ENCODE measurements at places on chromosomes 5 and 9.

GRCh38 chr9:122477826-122478225 lies at the start of gene OR1J1:
Gene OR1J1 (minus strand): TSS chr9:122477926. CDS start chr9:122477926, 0 bp downstream.
- no peak for DNase-seq

- DNase-seq, result no peak
Observed at GRCh38 chr5:102766295-102767090, 11.4 kb downstream of the PAM start.

- no peak for DNase-seq
Observed at GRCh38 chr5:144710637-144711036, 540.0 kb downstream of the KCTD16 start.

GRCh38 chr9:27925815-27926214 lies 352.5 kb upstream of the C9orf72 start:
- DNase-seq, result no peak

DNA sequence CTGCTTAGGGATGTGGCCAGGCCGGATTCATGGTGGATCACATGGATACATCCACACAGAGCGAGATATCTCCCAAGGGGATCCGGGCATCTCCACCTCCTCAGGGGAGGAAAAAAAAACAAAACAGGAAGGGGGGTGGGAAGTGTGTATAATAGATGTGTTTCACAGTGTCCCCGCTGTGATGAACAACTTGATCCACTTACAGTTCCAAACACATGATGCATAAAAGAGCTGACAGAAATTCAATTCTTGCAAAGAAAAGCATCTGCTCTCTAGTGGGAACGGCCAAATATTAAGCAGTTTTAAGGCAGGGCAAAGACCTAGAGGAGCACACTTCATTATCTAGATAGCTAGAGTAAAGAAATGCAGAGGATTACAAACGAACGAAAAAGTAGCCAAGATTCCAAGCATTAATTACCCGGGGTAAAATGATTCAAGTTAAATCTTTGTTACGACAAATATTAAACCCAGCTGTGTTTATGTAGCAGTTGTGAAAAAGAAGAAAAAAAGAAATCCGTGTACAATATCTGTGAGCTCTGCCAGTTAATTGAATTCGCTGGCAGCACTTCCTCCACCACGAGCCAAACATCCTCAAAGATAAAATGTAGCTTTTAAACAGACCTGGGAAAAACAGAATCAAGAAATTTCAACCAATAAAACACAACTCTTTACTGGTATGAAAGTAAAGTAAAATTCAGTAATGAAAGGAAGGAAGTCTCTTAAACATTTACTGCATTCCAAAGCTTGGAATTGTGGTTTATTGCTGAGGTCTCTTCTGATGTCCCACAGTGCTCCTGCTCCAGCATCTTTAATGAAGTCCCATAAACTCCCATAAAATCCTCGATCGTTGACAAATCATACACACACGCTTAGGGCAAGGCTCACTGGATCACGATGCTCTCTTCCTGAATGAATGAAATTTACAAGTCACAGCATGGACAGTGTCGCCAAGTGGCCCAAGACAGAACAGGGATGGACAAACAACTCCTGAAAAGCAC lies 213.0 kb downstream of the CRB2 start:
- no peak for DNase-seq

DNA sequence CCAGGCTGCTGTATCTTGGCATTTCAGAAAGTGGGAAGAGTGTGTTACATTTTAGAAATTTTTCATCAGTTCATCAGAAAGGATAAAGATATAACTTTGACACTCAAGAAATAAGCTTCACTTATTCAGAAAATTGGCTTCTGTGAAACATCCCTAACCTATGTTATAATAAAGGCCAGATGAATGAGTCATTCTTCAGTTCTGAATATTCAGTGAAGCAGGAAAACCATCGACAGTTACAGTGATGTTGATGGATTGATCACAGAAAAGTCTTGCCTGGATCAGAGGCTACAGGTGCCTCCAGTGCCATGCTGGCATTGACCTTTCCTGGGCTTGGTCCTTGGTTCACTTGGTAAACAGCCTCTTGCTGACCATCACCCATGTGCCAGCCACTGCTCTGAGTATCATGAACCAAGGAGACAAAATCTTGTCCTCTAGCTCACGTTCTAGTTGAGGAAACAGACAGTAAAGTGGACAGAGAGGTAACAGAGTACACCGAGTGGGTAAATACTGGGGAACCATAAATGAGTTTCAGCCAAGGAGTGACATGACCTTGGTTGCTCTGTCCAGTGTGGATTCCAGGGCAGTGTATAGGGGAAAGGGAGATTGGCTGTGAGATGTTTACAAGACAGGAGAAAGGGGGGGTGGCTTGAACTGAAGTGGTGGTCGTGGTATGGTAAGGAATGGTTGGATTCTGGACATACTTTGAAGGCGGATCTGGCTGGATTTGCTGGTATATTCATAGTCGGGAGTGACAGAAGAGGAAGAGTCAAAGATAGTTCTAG lies 98.6 kb downstream of the AMBP start:
- no peak for DNase-seq

GRCh38 chr5:154103233-154103632 lies 64.5 kb downstream of the MFAP3 start:
- DNase-seq, result no peak

DNA sequence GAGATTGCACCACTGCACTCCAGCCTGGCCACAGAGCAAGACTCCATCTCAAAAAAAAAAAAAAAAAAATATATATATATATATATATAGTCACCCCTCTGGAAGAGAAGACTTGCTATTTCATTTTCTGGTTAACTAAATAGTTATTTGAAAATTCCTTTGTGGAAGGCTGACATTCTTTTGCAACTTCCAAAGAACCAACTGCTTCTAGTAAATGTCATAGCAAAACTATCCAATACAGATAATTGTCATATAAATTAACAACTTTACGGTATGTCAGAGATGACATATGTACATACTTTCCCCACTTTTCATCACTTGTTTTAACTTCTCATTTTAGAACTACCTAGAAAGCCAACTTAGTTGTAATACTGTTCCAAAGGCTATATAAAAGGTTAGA lies 50.9 kb downstream of the PRUNE2 start:
- DNase-seq, result no peak

GRCh38 chr5:88824892-88825583 lies 57.9 kb downstream of the MEF2C start:
- no peak for DNase-seq

- peak; percentile 94 for DNase-seq
Observed at GRCh38 chr9:74952201-74953151, at the start of gene C9orf40. Gene C9orf40 (minus strand): TSS chr9:74952912. CDS start chr9:74952611, 301 bp downstream.

DNA sequence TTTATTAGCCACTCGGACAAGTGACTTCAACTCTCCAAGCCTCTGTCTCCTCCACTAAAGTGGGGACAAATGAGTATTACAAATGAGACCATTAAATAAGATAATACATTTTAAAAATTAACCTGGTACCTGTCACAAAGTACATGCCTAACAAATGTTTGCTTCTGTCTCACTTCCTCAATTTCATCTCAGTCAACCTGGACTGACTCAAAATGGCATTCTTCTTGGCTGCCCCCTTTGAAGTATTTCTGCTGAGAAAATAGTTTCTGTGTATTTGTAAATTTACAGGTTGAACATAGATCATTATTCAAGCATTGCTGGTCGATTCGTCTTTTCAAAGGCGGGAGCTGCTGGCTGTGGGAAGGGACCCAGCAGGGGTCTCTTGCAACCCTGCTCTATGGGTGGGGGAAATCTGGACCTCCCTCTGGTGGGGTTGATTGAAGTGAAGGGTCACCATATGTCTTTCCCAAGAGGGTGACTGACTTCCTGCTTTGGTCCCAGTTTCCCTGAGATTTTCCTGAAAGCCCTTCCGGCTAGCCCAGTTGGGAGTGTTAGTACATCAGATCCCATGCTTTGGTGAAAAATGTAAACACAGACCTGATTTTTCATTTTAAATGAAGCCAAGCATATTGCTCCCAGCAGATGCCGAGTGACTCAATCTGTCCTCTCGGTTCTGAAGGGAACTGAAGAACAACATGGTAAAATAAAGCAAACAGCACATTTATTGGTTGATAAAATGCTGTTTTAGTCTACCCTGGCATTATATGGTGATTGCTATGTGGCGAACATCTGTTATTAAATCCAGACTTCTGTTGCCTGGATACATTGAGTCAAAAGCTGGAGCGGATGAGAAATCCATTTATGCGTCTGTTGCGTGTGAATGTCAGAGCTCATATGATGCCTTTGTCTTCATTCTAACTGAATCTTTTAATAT lies 73.0 kb downstream of the KCNIP1 start:
- no peak for DNase-seq

- DNase-seq, result no peak
Observed at GRCh38 chr5:136677217-136677616, 311.9 kb upstream of the TRPC7 start.

DNA sequence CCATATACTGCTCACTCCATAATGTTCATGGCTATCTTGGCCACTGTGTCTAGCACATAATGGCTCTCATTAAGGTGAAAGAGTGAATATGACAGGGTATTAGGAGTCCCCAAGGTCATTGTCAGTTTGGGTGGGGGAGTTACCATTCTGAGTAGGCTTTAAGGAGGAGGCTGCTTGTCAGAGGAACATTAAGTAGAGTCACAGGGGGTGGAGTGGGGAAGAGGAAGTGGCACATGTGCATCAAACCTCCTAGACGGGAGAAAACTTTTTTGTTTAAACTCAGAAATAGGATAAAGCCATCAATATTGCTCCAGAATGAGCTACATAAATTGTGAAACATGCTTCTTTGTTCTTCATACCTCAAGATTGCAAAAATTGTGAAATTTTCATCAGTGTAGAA lies 45.5 kb downstream of the DAB2IP start:
- DNase-seq, result no peak

- no peak for DNase-seq
Observed at GRCh38 chr5:147398860-147399259, 111.0 kb downstream of the DPYSL3 start.

- no peak for DNase-seq
Observed at GRCh38 chr5:151700296-151700695, 13.6 kb upstream of the SPARC start.

DNA sequence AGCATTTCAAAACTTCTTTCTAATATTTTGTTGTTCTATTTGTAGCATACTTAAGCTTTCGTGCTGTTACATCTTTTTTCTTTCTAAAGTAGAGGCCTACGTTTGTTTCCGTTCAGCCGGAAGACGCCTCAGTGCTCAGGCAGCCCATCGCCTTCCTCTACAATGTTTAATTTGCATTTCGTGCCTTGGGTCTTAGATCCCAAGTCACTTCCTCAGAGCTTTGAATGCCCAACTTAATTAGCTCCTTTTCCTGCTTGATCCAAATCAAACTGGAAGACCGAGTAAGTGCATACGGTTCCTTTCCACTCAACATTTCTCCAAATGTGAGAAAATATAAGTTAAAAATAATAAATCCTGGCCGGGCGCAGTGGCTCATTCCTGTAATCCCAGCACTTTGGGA lies 43.2 kb downstream of the MRPL36 start:
- DNase-seq, result no peak

- no peak for DNase-seq
Observed at GRCh38 chr5:38362713-38363112, 104.4 kb downstream of the EGFLAM start.

- no peak for DNase-seq
Observed at GRCh38 chr9:14250794-14251153, 63.2 kb downstream of the NFIB start.

- no peak for DNase-seq
Observed at GRCh38 chr9:98249771-98250170, 5.7 kb downstream of the TBC1D2 start.

GRCh38 chr9:16230731-16231130 lies 639.7 kb downstream of the BNC2 start:
- DNase-seq, result no peak

DNA sequence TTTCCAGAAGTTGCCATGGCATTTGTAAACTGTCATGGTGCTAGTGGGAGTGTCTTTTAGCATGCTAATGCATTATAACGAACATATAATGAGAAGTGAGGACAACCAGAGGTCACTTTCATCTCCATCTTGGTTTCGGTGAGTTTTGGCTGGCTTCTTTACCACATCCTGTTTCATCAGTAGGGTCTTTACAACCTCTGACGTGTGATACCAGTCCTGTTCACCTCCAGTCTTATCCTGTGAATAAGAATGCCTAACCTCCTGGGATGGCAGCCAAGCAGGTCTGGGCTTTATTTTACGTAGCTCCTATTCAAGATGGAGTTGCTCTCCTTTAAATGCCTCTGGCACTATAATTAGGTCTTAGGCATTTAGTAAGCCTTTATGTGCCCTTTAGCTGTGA lies 20.4 kb upstream of the RFK start:
- no peak for DNase-seq

GRCh38 chr5:160507221-160507721 lies 85.6 kb downstream of the PTTG1 start:
- no peak for DNase-seq

GRCh38 chr5:143066556-143067281 lies 296.5 kb downstream of the ARHGAP26 start:
- DNase-seq, result no peak

GRCh38 chr5:68711293-68712200 lies 382.3 kb upstream of the SLC30A5 start:
- DNase-seq, result peak; percentile 51

DNA sequence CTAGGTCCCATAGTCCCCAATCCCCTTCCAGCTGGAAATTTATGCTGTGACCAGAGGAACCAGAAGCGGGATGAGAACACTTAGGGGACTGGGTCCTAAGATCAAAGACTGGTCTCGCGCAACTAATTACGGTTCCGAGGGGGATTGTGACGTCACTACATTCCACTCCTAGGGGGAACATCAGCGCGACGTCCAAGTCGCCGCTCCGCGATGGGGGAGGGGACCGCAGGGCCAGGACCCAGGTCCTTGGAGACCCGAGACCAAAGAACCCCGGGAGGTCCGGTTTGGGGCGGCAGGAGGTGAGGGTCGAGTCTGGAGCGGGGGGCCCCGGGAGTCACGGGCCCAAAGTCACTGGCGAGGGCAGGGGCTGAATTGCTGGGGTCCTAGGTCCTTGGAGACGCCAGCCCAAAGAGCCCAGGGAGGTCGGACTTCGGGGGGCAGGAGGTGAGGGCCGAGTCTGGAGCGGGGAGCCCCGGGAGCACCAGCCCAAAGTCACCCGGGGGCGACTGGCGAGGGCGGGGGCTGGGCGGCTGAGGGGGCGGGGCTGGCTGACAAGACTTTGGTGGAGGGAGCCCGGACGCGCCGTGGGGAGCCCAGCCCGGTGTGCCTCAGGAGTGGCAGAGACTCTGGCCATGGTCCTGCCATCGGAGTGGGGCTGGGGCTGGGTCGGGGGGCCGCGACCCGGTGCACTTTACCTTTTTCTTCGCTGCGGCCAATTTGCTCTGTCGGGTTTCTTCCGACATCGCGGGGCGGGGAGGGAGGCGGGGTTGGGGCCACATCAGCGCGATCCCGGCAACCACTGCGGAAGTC lies at the start of gene GOLGA2:
Gene GOLGA2 (minus strand): TSS at position 810 of the 810 bp plus-strand sequence. CDS start 31 bp downstream, at position 779.
- no peak for DNase-seq

GRCh38 chr5:141528291-141528984 lies 39.6 kb downstream of the PCDHGC5 start:
- DNase-seq, result peak; percentile 13

GRCh38 chr5:65742565-65743231 lies 20.7 kb downstream of the NLN start:
- no peak for DNase-seq

GRCh38 chr9:1771094-1771789 lies 243.9 kb upstream of the SMARCA2 start:
- no peak for DNase-seq

- no peak for DNase-seq
Observed at GRCh38 chr9:26725573-26725972, 167.0 kb downstream of the CAAP1 start.

GRCh38 chr5:92567831-92568450 lies 1013.1 kb downstream of the NR2F1-AS1 start:
- DNase-seq, result no peak

Data from activated CD8-positive, alpha-beta memory T cell treated with anti-CD3 and anti-CD28 coated beads, Interleukin-2, amount 50 U/mL, for 48 hours (primary cell).